ENCODE measurements at places on chromosomes 1 and 21.

DNA sequence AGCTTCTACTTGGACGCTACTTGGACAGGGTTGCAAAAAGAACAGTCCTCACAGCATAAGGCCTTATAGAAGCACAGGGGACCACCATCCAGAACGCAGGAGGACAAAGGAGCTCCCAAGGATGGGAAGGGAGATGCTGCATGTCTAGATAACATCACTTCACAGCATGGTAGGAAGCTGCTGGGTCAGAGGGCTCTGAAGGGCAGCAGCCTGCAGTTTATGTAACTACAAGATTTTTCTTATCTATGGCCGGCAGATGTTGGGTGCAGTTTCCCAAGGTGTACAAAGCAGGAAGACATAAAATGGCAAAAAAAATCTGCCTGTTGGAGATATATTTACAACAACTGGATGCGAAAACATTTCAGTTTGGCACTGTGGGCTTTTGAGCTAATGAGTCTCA lies 45.3 kb upstream of the SLC5A9 start:
- DNase-seq = no peak

GRCh38 chr1:53163291-53163768 lies 20.9 kb upstream of the SLC1A7 start:
- DNase-seq = no peak

DNA sequence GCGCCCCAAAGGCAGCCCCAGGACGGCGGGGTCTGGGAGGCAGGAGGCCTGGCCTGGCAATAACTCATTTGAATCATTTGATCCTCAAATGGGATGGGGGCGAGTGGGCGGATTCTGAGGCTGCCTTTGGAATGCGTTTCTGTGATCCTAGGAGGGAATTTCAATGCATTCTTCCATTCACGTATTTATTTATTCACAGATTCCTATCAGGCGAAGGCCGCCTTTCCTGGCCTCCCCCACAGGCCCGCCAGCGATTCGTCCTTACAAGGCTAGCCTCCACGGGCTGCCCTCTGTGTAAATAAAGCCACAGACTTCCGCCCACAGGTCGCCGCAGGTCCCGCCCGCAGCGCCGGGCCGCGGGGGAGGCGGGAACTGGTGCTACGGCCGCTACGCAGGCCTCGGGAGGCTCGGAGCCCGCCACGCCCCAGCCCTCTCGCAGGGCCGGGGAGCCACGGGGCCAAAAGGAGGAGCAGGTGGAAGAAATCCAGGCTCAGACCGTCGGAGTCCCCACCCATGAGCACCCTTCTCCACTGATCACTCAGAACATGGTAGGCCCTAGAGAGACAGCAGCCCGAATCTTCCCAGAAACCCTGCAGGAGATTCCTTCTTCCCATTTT lies 31.3 kb upstream of the JUN start:
- DNase-seq = peak; percentile 71

DNA sequence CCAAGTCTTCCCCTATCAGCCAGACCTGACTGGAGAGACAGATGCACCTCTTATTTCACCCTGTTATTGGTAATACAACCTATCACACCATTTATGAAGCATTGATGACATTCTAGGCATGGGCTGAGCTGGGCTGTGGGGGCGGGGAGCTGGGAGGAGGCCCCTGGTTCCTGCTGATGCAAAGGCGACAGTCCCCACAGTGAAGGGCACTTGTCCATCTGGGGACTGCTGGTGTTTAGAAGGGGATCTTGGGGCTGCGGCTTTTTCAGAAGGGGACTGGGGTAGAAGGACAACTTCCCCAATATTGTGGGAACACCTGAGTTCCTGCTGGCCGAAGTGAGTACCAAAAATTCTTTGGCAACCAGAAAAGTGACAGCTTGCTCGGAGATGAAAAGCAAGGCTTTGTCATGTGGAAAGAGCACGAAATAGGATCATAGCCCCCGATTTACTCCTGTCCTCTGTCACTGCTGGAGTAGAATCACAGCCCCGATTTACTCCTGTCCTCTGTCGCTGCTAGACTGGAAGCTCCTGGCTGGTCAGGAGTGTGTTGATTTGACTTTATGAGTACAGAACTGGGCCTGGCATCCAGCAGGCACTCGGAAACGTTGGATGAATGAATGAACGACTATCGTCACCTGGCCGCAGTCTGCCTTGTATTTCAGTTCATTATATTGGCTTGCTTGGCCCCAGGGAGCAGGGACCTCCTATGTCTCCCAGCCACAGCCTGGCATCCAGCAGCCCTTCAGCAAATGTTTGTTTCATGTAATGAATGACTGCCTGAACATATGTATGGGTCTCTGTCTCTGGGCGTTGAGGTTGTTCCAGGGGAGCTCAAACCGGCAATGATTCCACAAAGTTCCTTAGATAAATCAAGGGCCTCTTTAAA lies 16.5 kb upstream of the ETV3L start:
- no peak for DNase-seq

- DNase-seq = no peak
Measured at GRCh38 chr1:15627343-15627988, 10.2 kb downstream of the DDI2 start.

DNA sequence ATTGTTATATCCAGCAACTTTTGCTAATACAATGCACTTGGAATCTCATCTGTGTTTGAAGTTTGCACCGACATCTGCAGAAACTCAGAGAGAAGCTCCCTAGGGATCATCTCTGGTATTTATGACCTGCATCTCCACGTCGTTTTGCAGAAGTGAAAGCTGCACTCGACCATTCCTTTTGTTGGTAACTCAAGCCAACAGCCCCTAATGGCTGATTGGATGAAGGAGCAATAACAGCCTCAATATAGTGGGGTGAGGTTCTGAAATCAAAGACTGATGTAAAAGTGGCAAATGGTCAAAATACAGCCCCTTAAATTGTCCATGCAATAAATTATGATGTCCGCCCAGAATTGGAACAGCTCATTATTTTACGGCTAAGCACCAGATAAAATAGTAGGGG lies 344.2 kb upstream of the KAZN start:
- no peak for DNase-seq

DNA sequence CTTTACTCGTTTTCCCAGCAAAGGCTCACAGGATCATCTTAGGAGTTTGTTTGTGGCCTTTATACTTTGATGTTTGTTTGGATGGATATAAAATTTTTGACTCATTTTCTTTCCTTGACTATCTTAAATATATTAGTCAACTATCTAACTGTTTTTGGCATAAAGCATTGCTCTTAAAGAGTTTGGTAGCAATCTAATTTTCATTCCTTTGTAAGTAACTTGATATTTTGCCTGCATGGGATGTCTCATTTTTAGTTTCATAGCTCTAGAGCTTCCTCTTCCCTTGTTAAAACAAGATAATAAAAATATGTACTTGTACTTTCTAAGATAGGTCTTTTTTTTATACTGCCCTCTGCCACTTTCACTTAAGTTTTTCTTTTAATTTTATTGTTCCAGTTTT lies 161.9 kb downstream of the MAGI3 start:
- DNase-seq = no peak

- DNase-seq = no peak
Measured at GRCh38 chr1:50156241-50157010, 47.7 kb downstream of the ELAVL4 start.

DNA sequence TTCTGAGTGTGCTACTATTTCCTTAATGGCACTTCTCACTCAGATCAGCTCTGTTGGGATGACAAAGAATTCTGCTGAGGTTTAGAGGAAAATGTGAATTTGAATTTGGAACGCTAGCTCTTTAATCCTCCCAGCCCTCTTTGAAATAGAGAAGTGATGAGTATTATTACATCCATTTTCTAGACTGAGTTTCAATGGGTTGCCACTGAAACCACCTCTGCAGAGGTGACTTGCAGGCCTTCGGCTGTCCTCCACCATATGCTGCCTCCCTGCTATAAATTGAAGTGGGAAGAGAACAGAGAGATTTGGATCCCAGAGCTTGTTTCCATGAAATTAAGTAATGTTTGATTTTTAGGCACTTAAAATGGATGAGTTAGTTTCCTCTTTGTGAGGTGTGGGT lies 363.2 kb upstream of the SNX7 start:
- DNase-seq = no peak

GRCh38 chr1:45282351-45282750 lies 44.3 kb upstream of the HPDL start:
- DNase-seq = no peak

DNA sequence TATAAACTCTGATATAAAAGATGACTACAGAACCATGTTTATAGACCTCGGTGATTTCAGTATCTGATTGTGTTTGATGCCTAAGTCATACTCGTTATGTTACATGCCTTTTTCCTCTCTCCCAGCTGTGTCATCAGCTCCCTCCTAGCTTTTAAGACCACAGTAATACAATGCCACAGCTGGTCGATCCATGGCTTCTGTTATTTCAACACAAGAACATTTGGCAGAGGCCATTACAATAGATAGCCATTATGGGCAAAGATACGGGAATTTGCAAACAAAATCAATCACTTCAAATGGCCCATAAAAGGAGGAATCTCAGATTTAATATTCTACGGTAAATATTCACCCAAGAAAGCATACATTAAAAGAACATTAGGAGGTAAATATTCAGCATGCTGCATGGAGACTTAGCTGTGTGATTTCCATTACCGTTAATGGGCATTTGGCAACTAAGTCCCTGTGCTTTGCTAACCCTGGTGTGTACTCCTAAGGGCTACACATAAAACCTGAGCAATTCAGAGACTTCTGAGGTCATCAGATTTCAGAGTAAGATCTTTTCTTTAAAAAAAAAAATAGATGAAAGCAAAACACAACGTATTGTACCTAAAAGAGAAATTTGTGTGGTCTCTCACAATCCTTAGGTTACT lies 153.4 kb downstream of the PIGK start:
- no peak for DNase-seq

DNA sequence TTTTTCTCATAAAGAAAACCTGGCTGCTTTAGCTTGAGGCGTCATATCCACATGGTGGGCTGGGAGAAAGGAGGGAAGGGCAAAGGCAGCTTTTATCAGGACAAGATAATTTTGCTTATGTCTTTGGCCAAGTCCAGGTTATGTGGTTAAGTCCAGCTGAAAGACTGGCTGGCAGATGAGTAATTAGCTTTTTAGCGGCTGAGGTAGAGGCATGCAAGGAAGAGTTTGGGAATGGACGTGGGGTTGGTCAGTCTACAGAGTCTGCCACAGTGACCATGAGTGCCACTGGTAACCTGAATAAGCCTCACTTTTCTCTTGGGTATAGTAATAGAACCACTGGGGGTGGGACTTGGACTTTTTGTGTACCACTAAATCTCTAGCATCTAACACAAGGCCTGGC lies 39.8 kb downstream of the NEK7 start:
- no peak for DNase-seq

- DNase-seq = no peak
Measured at GRCh38 chr1:168031627-168032026, 94.8 kb upstream of the MPC2 start.

GRCh38 chr1:169090308-169090899 lies 16.1 kb upstream of the ATP1B1 start:
- DNase-seq = no peak

DNA sequence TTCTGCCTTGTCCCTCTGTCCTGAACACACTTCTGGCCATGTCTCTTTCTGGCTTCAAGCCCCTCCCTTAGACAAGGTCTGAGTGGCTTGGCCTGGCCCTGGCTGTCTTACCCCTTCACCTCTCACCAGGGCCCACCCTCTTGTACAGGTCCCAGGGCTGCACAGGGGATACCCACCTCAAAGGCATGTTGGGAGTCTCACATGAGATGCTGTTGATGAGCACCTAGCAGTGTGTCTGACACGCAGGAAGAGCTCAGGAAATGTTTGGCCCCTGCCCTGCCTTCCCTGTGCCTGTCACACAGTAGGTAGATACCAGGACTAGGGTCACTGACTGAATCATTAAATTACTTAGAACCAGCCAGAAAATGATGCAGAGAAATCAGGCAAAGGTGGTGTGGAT lies 16.6 kb downstream of the ZNF362 start:
- no peak for DNase-seq

DNA sequence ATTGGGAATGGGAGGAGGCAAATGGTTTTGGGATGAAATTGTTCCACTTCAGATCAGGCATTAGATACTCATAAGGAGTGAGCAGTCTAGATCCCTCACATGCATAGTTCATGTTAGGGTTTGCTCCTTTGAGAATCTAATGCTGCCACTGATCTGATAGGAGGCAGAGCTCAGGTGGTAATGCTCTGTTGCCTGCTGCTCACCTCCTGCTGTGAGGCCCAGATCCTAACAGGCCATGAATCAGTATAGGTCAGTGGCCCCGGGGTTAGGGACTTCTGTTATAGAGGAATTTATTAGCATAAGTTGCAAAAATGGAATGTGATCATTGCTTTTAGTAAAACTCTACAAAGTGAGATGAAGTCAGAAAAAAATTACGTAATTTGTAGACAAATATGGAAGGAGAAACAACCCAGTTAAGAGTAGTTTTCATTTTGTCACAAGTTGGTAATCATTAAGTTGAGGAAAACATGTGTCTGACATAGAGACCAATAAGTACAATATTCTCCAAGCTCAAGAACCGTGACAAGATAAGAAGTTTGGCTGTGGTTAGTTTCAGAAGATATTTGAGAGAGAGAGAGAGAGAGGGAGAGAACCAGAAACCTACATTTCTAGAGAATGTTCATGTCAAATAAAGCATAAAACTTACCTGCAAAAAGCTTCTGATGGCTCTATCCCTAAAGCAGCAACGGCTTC lies 689.7 kb upstream of the PRMT6 start:
- DNase-seq = no peak

- no peak for DNase-seq
Measured at GRCh38 chr1:116712510-116712909, 41.7 kb upstream of the CD2 start.

- no peak for DNase-seq
Measured at GRCh38 chr21:42310411-42311001, 4.7 kb downstream of the TFF3 start.

DNA sequence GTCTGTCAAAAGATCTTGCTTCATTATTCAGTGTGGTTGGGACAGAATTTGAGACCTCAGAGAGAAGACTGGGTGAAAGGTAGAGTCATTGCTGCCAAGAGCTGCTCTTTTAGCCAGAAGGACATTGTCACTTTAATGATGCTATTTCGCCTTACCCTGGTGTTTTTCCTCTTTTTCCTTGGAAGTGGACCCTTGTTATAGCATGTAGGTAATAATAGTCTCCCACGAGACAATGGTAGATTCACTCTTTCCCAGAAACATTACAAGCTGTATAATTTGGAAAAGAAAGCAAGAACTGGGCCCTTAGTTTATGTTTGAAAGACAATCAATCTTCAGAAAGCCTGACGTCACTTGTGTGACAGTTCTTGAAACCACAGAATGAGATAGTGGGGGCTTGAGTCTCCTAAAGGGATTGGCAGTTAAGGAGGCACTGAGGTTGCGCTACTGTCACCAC lies 3.8 kb downstream of the SERTAD4 start:
- DNase-seq = no peak

DNA sequence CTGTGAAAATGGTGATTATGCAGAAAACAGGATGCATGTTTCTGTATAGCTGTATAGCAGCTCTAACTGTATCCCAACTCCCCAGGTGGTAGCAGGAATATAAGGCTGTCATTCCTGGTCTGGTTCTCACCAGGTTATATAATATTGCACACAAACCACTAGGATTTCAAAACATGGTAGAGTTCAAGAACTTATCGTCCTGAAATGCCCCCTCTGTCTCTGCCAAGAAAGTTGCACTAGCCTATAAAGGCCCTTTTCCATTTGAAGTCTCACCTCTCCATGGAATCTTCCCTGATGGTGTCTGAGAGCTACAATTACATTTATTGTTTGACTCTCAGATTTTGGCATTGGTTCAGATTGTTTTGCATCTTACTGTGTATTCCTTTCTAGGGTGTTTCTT lies 184.9 kb upstream of the FAM78B start:
- no peak for DNase-seq

GRCh38 chr1:78836726-78837125 lies 169.8 kb downstream of the ADGRL4 start:
- no peak for DNase-seq

GRCh38 chr21:15928686-15929425 lies 199.1 kb downstream of the USP25 start:
- no peak for DNase-seq

- DNase-seq = no peak
Measured at GRCh38 chr1:226424221-226425003, 16.5 kb upstream of the PARP1 start.
